Stimulated activated CD8-positive, alpha-beta memory T cell treated with anti-CD3 and anti-CD28 coated beads, Interleukin-12 subunit alpha, Interleukin-12 subunit beta, amount 100 ng/mL, for 1 hour (primary cell): ENCODE measurements at places on chromosomes 11 and 22.

- DNase-seq, result no peak
These were observed 657 bp downstream of the IGHMBP2 start for GRCh38 chr11:68904248-68904847.

- DNase-seq, result no peak
These were observed 58.1 kb upstream of the FAM181B start for GRCh38 chr11:82791779-82792178.

DNA sequence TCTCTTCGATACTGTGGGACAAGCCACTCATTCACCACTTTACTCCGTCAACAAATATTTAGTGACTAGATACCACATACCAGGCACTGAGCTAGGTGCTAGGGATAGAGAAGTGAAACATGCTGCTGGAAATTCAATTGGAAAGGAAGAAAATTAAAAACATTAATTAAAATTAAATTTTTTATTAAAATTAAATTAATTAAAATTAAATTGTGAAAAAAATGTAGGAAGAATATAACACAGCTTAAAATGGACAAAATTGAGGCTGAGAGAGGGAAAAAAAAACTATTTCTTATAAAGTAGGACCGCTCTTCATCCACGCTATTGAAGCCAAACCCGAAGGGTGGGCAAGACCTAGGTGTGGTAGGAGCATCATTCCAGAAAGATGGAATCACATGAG is 23.6 kb upstream of the LRRC55 start:
- no peak for DNase-seq

- DNase-seq, result no peak
These were observed 1.7 kb downstream of the FCHSD2 start for GRCh38 chr11:73140213-73141030.

GRCh38 chr11:12111549-12112520 is 1.4 kb downstream of the MICAL2 start:
- no peak for DNase-seq

- DNase-seq, result no peak
These were observed 182.6 kb downstream of the LARGE1 start for GRCh38 chr22:33737662-33738061.

DNA sequence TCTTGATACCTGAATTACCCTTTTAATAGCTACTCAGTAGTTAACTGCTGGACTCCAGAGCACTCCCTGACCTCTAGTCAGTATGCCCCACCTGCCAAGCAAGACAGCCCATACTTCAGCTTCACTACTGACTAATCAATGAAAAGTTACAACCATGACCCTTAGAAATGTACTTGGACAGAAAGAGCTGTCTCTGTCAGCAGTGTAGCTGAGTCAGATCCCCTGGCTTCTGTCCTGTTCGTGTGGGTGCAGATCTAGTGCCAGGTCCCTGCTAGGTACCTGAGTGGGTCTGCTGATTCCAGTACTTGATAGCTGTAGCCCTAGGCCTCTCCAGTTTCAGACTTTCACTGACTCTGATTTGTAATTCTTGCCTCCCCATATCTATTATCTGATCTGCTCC is 265.8 kb upstream of the POU2AF2 start:
- no peak for DNase-seq

GRCh38 chr11:42528911-42529310 is 782.9 kb upstream of the API5 start:
- no peak for DNase-seq

DNA sequence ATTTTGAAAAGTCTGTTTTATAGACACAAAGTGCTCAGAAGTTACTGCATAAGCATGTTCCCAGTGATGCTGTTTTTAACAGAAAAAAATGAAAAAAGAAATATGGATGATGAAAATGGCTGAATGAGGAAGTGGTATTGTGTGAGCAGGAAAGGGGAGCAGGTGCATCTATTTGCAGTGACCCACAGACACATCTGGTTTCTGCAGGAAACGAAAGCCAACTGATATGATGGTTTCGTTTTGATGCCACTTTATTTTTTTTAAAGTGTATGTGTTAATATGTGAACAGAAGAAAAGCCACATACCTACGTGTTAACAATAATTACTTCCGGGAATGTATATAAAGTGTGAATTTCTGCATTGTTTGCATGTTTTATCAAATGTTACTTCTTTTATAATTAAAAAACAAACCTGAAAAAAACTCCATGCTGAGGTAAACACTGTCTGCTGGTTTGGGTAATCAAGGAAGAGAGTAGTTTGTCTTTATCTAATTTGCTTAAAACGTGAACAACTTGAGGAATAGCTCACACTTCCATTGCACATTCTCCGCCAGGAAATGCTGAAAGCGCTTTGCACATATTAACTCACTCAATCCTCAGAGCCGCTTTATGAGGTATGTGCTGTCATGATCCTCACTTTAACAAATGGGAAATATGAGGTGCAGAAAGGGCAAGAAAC is 1335.9 kb downstream of the TBC1D22A start:
- no peak for DNase-seq

GRCh38 chr11:66510990-66511339 is 530 bp downstream of the BBS1 start:
- DNase-seq, result no peak

DNA sequence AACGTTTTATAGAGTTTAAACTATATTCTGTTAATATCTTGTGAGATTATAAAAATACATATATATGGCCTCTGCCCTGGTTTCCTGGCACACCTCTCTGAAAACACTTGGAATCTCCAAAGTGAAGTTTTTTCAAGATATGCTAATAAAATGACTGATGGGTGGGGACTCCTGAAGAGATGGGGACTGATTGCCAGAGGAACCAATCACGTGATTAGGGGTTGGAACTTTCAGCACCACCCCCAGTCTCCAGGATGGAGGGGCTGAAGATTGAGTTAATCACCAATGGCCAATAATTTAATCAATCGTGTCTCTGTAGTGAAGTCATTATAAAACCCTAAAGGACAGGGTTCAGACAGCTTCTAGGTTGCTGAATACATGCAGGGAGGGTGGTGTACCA is 37.4 kb downstream of the C11orf71 start:
- no peak for DNase-seq
